Effector memory CD8-positive, alpha-beta T cell (primary cell): ENCODE measurements at places on chromosomes 11 and 22.
A peak's percentile ranks its signal among the peaks of the same experiment; 100 is the strongest.

DNA sequence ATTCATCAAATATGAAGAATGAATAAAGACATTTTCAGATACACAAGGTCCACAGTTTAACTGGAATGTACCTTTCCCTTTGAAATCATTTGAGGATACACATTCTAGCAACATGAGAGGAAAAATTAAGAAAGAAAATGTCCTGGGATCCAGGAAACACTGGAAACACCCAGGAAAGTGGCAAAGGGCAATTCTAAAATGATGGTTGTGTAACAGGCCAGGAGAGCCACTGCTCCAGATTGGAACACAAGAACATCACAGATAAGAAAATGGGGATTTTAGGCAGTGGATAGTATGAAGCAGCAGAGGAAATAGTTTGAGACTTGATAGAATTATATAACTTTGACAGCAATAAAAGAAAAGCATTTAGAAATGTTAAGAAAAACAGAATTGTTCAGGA, 56.1 kb upstream of the GRIK4 start:
- DNase-seq = no peak

DNA sequence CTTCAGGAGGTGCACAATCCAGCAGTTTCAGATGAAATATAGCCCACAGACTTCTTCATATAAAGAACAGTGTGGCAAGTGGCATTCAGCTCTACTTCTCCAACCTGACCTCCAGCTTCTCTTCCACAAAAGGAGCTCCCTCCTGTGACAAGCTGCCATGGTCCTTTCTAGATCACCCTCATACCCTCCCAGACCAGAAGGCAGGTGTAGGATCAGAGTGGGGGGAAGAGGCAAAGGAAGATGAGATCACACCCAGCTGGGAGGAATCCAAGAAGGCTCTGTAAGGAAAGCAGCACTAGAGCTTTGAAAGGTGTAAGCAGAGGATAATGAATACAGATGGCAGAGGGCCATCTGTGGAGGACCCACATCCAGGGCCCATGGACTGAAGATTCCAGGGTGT, 7.6 kb downstream of the CLPB start:
- no peak for DNase-seq

- DNase-seq = peak; percentile 54
These were observed 22.7 kb downstream of the YPEL1 start for GRCh38 chr22:21712751-21713427.

DNA sequence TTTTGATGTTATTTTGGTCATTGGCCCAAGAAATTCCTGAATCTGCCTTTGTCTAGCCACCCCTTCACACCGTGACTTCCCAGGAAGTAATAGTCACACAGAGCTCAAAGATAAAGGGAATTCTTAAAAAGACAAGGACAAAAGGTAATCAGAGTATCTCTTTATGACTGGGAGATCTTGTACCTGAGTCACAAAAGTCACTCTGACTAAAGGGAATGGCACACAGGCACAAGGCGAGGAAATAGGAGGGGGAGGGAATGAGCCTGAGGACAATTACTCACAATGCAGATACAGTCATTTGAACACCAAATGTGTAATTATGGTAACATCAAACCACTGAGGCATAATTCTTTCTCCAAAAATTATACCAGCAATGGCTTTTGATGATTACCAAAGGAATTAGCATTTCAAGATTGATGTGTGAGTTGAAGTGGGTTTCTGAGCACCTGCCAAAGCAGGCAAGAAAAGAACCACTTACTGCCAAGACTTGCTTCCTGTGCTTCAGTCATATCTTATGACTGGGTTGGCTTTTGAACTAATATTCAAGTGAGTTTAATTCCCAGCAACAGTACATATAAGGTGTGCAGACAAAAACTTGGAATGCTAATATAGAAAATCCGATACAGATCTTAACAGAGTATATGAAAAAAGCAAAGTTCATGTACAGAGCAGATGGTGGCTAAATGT, 856.4 kb downstream of the LRRC4C start:
- no peak for DNase-seq

GRCh38 chr11:12979928-12980689, 29.0 kb upstream of the RASSF10 start:
- DNase-seq = no peak

GRCh38 chr11:14422052-14422813, 63.2 kb upstream of the RRAS2 start:
- no peak for DNase-seq

DNA sequence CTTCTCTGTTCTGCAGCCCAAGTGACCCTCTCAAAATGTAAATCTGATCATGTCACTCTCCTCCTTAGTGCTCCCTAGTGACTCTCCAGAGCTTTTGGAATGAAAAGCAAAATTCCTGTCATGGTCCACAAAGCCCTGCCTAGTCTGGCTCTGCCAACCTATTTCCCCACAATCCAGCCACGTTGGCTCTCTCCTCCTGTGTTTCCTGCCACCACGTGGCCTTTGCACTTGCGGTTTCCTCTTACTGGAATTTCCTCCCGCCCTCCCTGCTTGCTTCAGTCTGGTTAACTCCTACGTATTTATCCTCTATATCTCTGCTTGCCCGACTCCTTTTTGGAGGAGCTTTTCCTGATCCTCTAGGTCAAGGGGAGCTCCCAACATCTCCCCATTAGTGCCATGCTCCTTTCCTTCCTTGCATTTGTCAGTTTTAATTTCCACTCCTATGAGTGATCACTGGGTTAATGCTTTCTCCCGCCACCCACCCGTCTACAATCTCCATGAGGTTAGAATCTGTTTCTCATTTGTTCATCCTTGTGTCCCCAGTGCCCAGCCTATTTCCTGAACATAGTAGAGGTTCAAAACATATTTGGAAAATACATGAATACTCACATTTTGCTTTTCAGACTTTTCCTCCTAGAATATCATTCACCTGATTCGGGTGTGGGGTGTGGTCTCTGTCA, 11.5 kb downstream of the NNMT start:
- DNase-seq = no peak

DNA sequence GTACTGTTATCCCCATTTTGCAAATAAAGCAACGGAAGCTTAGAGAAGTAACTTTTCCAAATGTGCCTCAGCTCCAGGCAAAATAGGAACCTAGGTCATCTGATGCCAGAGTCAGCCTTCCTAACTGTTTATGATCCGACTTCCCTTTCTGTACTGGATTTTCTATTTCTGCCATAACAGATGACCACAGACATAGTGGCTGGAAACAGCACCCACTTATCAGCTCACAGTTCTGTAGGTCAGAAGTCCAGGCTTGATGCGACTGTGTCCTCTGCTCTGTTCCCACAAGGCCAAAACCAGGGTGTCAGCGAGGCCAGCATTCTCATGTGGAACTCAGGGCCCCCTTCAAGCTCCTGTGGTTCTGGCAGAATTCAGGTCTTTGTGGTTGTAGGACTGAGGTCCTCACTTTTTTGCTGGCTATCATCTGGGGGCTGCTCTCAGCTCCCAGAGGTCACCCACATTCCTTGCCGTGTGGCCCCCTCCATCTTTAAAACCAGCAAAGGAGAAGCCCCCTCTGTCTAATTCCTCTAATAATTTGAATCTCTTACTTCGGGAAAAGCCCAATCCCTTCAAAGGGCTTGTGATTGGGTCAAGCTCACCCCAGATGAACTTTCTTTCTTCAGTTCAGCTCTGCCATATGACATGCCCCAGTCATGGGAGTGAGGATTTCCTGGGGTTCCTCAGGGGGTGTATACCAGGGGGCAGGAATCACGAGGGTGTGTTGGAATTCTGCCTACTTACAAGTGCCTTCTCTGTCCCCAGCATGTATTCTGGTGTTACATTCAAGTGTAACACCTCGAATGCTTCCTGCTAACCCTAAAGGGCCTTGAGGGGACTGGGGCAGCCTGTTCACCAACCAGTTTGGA, 15.3 kb downstream of the KCNJ5 start:
- DNase-seq = no peak

- no peak for DNase-seq
These were observed 5.3 kb downstream of the HNRNPUL2 start for GRCh38 chr11:62721994-62722393.

DNA sequence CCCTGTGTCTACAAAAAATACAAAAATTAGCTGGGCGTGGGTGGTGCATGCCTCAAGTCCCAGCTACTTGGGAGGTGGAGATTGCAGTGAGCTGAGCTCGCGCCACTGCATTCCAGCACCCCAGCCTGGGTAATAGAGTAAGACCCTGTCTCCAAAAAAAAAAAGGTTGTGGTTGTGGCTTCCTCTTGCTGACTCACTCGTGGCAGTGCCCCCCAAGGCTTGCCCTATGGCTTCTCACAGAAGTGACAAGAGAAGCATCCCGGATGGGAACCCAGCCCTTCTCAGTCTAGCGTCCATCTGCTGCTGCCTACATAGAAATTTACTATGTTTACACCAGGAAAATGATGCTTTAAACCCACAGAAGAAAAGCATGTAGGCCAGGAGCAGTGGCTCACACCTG, 68.5 kb upstream of the PITPNB start:
- no peak for DNase-seq

DNA sequence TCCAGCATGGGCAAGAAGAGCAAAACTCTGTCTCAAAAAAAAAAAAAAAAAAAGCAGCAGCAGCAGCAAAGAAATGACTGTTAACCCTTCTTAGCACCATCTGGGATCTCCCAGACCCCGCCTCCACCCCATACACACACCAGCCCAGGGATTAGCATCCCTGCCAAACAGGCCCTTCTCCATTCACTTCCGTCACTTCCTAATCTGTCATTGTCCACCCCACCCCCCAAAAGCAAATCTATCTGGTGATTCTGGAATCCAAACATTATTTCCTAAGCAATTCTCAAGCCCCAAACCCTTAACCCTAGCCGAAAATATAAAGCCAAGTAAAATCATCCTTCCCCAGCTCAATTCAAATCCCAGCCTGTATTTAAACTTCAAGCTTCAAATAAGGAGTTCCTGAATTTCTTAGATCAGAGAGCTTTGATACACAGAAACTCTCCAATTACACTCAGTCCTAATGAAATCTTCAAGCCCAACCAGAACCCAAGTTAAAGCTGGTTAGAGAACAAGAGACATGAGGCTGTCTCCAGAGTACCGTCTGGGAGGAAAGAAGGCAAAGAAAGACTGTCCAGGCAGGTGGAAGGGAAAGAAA, 6.0 kb upstream of the AHNAK start:
- no peak for DNase-seq

DNA sequence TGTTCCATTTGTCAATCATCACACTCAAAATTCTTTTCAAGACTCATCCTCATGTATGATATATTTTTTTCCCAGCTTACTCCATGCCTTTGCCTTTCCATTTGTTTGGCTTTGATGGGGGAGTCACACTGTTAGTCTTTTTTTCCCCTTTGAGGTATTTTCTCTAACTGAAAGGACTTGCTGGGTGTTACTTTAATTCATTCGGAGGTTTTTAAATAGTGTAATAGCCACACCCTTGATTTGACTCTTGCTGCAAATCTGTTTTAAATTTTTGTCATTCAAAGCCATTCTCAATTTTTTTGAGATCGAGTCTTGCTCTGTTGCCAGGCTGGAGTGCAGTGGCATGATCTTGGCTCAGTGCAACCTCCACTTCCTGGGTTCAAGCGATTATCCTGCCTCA, 84.1 kb downstream of the C11orf87 start:
- no peak for DNase-seq

DNA sequence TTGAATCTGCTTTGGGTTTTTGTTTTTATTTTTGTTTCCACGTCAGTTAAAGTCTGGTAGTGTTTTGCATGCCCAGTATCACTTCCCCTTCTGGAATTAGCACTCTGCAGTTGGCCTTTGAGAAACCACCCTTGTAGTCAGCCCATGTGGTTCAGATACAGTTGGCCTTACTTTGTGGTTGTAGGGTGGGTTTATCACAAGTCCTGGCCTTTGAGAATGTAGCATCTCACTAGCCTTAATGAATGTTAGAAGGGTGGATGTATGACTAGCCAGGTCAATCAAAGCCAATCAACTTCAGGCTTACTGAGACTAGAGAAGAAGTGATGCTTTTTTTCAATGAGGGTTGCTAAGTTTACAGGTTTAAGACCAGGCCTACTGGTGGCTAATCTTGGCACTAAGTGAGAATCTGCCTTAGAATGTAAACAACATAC, 19.8 kb downstream of the ARL14EP start:
- no peak for DNase-seq
